ENCODE measurements at places on chromosomes 4 and X. TPM values are rescaled to one million over a fixed set of nuclear protein-coding genes. Genes with fewer than 3 reads are reported as not detected.

Gene RAB40A
- total RNA-seq = not detected

DNA sequence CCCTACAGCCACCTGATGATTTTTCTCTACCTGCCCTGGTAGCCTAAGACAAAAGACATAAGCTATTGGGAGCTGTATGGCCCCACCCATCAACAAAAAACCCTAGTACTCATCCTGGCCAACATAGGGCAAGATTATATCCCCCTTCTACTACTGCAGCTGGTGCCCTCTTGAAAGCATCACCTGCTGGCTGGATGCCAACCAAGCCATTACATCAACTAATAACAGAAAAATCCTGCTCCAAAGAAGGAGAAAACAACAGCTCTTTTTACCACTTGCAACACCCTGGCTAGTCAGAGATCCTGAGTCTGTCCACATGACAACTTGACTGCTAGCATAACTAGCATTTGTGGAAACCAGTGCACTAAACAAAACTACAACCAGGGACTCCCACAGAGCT is 43.6 kb upstream of the UPRT start:
- DNase-seq = no peak

- no peak for DNase-seq
Measured at GRCh38 chr4:136241221-136241986, 1290.9 kb downstream of the PCDH18 start.

- no peak for DNase-seq
Measured at GRCh38 chr4:53307210-53307609, 58.7 kb downstream of the SCFD2 start.

DNA sequence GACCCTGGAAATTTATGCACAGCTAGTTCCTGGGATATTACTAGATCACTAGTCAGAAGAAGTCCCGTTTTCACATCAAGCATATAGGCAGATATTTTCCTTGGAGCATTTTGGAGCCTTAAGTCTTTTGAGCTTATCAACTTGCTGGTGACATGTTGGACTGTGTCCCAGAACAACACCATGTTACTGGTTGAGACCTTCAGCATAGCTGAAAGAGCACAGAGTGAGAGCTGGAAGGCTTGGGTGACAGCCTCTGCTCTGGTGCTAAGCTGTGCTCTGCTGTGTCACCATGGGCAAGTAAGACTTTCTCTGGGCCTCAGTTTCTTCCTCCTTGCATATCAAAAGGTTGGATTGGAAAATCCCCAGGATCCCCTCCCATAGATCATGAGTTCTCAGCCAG is 116.6 kb upstream of the FRMPD4 start:
- DNase-seq = no peak

DNA sequence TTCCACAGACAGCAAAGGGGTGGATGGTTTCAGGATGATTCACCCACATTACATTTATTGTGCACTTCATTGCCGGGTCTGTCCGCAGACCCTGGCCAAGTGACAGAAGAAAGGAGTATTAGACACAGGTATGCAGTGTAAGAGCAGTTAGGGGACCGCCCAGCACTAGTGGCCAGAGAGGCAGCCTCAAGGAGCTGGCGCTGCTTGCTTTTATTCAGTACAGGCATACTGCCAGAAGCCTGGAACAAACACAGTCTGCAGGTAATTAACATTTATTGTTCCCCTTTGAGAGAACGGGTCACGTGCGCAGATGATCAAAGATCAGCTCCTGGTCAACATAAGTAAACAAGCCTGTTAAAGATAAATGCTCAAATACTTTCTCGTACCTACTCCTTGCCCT is 1639.0 kb upstream of the IGFBP7 start:
- DNase-seq = no peak

Gene UGT2A1
- total RNA-seq = not detected

GRCh38 chr4:41136456-41136855 is 77.9 kb downstream of the APBB2 start:
- DNase-seq = no peak

GRCh38 chr4:88225232-88226105 is 58.9 kb downstream of the PPM1K start:
- DNase-seq = peak; percentile 12

DNA sequence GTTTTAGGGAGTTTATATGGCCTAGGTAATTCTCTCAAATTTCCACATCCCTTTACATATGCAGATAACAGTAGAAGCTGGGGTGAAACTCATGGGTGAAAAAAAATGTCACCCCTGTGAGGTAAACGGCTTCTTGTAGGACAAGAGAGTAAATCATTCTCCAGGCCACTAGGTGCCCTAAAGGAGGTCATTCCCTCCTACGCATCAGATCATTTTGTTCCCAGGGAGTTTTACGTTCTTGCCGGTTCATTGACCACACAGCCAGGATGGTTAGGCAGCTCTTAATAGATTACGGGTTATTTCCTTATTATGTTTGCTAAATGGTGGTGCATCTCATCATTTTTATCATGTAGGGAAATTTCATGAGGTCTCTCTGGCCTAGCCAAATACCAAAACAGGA is 225.8 kb upstream of the NOCT start:
- no peak for DNase-seq

- DNase-seq = no peak
Measured at GRCh38 chr4:175335331-175335730, 417.2 kb downstream of the ADAM29 start.

Gene SPANXN4
- total RNA-seq = not detected

DNA sequence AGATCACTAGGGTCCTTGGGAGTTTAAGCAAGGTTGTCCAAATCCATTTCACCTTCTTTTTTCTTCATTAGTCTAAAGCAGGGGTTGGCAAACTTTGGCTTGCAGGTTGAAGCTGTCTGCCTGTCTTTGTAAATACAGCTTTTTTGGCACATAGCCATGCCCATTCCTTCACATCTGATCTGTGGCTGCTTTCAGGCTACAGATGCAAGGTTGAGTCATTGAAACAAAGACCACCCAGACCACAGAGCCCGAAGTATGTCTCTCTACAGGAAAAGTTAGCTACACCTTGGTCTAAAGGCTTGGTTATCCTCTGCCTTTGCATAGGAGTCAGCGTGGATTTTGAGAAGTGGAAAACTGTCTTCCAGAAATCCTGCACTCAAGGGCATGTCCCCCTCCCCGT is 238.1 kb upstream of the STS start:
- no peak for DNase-seq

GRCh38 chrX:136825771-136826170 is 45.0 kb upstream of the ARHGEF6 start:
- DNase-seq = no peak

All from RPMI7951 (cell line).